ENCODE measurements at places on chromosomes 6 and 20. TPM values are rescaled to one million over a fixed set of nuclear protein-coding genes. Genes with fewer than 3 reads are reported as not detected.

DNA sequence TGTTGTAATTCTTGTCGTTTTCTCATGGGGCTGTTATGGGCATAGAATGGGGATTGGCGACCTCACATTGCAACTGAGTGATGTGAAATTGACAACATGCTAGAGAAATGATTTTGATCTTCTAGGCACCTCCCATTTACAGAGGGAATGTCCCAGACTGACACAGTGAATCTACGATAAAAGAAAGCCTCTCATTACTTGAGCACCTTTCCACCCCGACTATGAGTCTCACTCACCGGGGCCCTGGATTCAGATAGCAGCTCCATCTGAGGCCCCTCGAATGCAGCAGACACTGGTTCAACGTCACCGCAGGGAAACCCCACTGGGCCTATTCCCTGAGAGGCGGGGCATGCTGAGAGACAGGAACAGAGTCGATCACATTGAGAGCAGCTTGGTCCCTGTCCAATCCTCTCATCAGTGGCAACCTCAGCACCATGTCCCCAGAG is 49.1 kb downstream of the NFATC2 start:
- H3K4me3 ChIP-seq: no peak overlapping the region
- peaks cover 24% of the 10 kb centered on the region for H3K4me1 ChIP-seq
- no peak for DNase-seq
- H3K27ac ChIP-seq: no peak overlapping the region

DNA sequence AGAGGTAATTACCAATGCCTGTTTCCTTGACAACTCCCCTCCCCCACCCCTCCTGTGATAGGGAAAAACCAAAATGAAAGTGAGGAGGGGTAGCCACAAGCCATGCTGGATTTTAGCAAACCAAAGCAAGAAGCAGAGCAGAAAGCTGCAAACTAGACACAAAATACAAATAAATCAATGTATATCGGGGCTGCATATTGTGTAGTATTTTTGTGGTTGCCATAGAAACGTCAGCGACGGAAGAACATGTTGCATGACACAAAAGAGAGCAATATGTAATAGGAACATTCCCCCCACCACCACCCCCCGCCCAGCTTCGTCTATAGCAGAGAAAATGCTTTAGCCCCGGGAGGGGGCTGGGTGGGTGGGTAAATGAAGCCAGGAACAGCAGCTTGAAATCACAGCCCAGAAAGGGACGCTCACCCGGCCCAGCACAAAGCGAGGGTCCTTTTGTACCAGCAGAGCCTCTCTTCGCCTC is 548 bp downstream of the AGPAT4 start:
- peaks cover 32% of the 10 kb centered on the region for H3K4me1 ChIP-seq
- peak; percentile 91 for DNase-seq
- H3K27ac ChIP-seq: peak overlapping the region; percentile 83
- H3K36me3 ChIP-seq: no peaks in the 10 kb centered on the region
- H3K27me3 ChIP-seq: no peaks in the 10 kb centered on the region

DNA sequence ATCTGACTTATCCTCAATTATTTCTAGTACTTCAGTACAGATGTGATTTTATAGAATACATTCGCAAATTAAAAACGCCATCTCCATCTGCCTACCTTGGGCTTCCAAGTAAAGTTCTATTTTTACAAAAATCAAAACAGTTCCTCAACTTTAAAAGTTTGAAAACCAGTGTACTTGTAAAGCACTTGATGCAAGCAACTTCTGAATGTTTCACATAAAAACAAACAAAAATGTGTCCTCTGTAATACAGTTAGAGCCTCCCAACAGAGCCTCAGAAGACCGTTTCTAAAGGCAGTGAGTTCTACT is 384 bp upstream of the MANEA start:
- H3K4me1 ChIP-seq: peaks cover 27% of the 10 kb centered on the region
- H3K36me3 ChIP-seq: no peaks in the 10 kb centered on the region
- H3K27ac ChIP-seq: peak overlapping the region; percentile 88
- no peak for DNase-seq
- no peaks in the 10 kb centered on the region for H3K27me3 ChIP-seq

- H3K27me3 ChIP-seq: no peaks in the 10 kb centered on the region
- no peaks in the 10 kb centered on the region for H3K4me1 ChIP-seq
- no peak overlapping the region for H3K4me3 ChIP-seq
Observed at GRCh38 chr6:91780270-91780669, 1193.4 kb upstream of the MAP3K7 start.

GRCh38 chr20:57407541-57407956 is 16.4 kb downstream of the RBM38 start:
- peaks cover 96% of the 10 kb centered on the region for H3K4me1 ChIP-seq
- H3K27me3 ChIP-seq: no peaks in the 10 kb centered on the region
- DNase-seq: no peak
- peak overlapping the region; percentile 95 for H3K27ac ChIP-seq

The ATP6V1G2 gene
- 5.0 TPM for total RNA-seq
